ENCODE measurements at places on chromosomes 6 and 20.

DNA sequence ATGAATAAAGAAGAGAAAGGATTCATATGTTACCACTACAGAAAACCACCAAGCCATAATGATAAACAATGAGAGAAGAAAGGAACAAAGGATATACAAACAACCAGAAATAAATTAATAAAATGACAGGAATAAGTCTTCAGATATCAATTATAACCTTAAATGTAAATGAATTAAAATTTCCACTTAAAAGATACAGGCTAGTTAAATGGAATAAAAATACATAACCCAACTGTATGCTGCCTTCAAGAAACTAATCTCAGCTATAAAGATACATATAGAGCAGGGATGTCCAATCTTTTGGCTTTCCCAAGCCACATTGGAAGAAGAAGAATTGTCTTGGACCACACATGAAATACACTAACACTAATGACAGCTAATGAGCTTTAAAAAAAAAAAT lies 135.9 kb upstream of the GJE1 start:
- no peak for DNase-seq

DNA sequence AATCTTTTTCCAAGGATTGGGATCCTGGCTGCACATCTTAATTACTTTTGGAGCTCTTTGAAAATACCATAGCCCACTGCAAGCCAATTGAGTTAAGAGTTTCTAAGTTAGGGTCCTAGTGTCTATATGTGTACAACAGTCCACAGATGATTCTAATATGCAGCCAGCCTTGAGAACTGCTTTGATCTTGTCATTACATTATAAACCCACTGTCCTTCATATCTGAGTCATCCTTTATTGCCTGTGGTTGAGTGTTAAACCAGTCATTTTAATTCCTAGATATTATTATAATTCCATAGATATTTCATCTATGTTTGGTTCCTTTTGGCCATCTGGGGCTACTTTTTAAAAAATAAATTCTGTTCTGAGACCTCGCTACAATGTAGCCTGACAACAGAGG lies 24.1 kb downstream of the MCM8 start:
- no peak for DNase-seq

DNA sequence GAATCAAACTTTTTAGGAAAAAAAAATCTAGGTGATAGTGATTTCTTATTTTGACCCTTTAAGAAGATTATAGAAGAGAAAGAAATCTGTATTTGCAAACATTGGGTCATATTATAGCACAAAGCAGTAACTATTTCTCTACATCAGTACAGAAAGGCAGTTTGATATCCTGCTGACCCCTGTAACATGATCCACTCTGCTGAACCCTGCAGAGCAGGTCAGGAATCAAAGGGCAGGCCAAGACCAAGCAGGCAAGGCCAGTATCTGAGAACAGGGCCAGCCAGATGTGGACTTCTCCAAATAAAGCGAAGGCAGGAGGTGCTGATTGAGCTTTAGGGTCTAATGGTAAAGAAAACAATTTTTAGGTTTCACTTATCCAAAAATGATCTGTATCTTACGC lies 239.4 kb downstream of the PTPRK start:
- no peak for DNase-seq

DNA sequence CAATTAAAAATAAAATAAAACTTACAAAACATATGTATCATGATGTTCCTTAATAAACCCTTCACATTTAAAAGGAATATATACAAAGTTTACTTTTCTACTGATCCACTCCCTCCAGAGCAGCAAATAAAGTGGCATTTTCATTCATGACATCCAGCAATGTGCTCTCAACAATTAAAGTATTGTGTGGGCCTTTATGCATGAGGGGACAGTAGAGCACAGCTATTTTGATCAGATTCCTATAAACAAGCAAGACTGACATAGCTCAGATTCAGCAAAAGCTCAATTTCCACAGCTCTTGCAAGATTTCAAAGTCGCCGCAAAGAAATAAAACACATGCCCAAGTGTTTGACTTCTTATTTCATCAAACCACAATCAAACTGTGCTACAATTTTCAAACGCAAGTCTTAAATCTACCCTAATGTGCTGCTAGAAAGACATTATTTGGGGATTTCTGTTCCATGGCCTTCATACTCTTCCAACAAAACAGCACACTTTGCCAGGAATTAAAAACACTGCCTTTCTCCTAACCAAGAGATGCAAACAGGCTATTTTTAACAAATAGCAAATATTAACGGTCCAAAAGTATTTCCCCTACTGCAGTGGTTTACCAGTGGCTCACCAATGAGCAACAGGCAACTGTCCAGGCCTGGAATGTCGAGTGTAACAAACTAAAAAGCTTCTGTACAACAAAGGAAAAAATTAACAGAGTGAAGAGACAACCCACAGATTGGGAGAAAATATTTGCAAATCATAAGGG lies 52.3 kb downstream of the MBOAT1 start:
- no peak for DNase-seq

DNA sequence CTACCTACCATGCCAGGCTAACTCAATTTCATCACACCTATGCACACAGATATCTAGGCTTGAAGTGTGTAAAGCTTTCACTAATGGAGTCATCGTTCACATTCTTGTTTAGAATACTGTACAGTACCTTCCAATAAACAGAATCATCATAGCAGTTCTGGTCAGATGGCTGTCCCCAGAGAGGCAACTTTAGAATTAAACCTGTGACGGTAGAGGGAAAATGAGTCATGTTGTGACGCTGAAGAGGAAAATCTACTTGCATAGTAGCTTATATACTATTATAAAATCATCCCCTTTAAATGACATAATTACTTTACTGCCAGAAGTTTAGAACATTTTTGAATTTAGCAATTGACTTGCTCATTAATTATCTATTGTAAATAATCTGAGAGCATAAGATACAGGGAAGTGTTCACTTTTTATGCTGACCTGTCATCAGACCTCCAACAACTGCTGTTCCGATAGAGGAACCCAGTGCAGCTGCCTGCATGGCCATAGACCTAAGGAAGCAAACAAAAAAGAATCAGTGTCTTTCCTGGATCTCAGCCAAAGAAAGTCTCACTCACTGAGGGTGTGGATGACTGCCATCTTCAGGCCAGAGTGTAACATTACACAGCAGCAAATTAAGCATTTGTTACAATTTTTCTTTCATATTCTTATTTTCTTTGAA lies 29.8 kb downstream of the RHAG start:
- DNase-seq, result no peak

GRCh38 chr6:150352321-150353296 lies 16.2 kb upstream of the IYD start:
- no peak for DNase-seq

GRCh38 chr6:39791850-39792539 lies at the start of gene DAAM2:
TSS of gene DAAM2 (plus strand) at chr6:39792376. CDS start at chr6:39856303, 63,927 bp downstream.
- DNase-seq, result no peak

DNA sequence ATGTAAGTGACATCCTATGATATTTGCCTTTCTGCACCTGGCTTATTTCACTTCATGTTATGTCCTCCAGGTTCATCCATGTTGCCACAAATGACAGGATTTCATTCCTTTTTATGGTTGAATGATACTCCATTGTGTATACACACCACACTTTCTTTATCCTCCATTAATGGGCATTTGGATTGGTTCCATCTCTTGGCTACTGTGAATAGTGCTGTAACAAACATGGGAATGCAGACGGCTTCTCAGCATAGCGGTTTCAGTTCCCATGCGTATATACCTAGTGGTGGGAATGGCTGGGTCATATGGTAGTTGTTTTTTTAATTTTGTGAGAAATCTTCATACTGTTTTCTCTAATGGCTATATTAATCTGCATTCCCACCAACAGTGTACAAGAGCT lies 14.8 kb downstream of the MTHFD1L start:
- DNase-seq, result no peak

- no peak for DNase-seq
Measured at GRCh38 chr6:169923468-169924464, 172.3 kb downstream of the ERMARD start.

GRCh38 chr20:48667889-48668413 lies 159.8 kb downstream of the PREX1 start:
- DNase-seq, result no peak

- no peak for DNase-seq
Measured at GRCh38 chr6:130183271-130184222, 39.2 kb downstream of the SAMD3 start.

GRCh38 chr6:164247106-164247505 lies 832.6 kb downstream of the QKI start:
- DNase-seq, result no peak

- no peak for DNase-seq
Measured at GRCh38 chr6:130693944-130694343, 133.3 kb upstream of the SMLR1 start.

- no peak for DNase-seq
Measured at GRCh38 chr6:247351-247750, 44.9 kb upstream of the DUSP22 start.

- no peak for DNase-seq
Measured at GRCh38 chr20:40961686-40962640, 66.7 kb upstream of the TOP1 start.

- no peak for DNase-seq
Measured at GRCh38 chr6:129684903-129685661, 24.9 kb downstream of the ARHGAP18 start.

DNA sequence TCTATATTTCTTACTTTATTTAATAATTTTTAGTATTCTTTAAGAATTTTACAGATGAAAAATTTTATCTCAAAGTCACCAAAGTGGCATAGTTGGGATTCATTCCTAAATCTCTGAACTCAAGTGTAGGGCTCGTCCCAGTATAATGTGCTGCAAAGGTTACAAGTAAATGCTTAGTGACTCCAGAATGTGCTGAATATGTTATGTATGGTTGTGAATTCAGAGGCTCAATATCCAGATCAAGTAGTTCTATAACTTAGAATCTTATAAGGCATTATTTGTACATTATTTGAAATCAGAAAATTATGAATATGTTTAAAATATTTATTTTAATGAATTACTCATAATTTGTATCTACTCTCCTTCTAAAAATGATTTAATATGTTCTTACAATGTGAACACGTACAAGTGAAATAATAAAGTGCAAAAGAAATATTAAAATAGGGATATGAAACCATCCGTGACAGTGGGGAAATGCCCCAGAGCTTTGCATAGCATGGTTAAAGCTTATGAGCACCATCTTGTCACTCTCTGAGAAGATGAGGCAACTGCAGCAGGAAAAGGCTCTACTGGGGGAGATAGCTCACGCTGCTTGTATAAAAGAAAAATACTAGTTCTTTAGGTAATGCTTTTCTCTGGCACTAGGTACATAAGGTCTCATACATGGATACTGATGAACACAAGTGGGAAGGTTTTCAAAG lies 259.0 kb downstream of the FOXC1 start:
- no peak for DNase-seq

DNA sequence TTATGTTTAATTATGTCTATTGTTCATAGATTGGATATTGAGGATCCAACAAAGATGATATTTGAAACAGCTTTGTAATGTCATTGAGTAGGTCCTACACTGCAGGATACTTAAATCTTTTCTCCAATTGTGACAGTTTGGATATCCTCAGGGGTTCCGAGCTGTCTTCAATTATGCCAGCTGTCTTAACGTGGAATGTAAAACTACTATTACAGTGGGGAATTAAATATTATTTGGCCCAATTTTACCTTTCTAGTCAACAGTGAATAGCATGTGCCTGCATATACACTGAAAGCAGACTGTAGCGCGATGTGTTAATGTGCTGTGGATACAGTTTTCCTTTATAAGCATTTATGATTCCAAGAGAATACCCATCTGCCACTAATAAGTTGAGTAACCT lies 156.9 kb downstream of the GRIK2 start:
- DNase-seq, result no peak

- DNase-seq, result no peak
Measured at GRCh38 chr6:86192123-86192522, 549.4 kb upstream of the SYNCRIP start.

DNA sequence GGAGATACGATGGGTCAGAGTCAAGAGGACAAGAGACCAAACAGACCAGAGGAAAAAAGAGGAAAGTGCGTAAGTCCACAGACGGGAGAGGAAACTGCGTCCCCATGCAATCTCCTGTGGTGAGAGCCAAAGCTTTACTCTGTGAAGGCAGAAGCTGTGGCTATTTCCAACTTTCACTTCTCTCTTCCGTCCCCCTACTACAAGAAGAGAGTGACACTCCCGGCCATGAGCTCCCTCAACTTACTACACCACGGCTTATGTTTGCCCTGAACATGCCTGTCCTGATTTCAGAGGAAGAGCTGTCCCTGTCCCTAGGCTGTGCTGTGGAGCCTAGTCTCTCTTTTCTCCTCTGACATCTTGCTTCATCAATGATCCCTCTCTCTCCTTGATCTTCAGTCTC lies 11.5 kb upstream of the SSR1 start:
- DNase-seq, result no peak

- no peak for DNase-seq
Measured at GRCh38 chr6:149208134-149208601, 109.3 kb upstream of the TAB2 start.

DNA sequence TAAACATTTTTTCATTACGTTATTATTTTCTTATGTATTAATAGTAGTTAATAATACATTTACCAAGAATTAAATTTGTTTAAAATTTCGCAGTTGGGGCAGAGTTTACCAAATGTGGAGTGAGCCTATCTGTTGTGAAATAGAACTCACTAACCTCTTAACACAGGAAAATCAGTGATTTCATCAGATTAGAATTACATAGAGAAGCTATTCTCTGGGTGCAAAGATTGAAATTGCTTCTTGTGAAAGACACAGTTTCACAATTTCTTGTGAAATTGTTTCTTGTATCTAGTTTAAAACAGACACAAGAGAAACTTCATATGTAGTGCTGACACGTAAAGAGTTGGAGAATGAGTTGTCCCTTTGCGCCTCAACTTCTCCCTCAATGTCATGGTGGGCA lies 69.4 kb upstream of the PRL start:
- DNase-seq, result no peak

DNA sequence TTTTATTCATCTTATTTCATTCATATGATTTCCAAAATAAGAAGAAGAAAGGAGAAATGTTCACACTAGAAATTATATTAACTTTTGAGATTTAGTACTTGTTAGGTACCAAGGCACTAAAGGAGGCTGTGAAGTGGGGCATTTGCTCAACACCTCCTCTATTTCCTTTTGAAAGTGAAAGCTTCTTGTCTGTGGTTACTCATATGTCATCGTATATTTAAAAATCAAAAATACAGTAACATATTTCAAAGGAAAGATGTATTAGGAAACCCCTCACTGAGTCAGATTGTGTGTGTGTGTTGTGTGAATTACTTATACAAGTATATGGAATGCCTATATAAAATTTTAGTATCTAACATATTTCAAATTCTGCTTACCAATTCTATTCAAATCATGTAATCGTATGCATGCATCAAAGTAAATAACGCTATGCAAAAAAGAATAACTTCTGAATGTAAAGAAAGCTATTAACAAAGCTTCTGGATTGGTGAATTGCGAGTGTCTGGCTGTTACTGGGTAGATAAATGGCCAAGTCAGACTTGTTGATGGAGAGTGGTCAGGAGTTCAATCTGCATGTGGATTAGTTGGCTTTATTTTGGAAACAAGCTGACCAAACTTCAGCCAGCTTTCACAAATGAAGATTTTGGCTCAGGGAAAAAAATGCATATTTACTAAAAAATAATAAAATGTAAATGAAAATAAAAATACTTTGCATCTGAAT lies 70.9 kb downstream of the PACRG start:
- no peak for DNase-seq

DNA sequence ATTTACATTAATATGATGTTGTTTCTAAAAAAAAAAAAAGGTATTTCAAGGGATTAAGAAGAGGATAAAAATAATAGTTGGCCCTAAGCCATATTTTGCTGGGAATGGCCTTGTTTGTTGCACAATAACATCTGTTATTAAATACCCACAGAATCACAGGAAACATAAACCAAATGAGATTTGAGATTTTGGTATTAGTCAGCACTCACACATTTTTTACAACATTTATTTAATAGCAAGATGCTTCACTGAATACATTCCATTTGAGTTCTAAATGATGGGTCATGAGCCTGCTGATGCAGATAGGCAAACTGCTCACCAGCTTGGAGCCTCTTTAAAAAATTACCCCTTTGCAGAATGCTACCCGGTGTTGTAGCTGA lies 92.9 kb upstream of the ENPP5 start:
- no peak for DNase-seq

Data from cortex of kidney (tissue), 1 donor.